ENCODE measurements at places on chromosomes 3 and 15.

GRCh38 chr15:91304210-91304609, 204.2 kb downstream of the SV2B start:
- no peak for DNase-seq

DNA sequence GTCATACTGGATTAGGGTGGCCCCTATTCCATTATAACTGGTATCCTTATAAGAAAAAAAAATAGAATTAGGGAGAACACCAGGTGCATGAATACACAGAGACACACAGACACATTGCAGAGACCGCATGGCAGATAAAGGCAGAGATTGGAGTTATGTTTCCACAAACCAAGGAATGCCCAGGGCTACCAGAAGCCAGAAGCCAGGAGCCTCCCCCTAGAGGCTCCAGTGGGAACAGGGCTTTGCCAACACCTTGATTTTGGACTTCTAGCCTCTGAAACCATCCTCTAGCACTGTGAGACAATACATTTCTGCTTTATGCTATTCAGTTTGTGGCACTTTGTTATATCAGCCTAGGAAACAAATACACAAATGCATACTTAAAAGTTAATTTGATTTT, 10.4 kb downstream of the GOLM2 start:
- DNase-seq = no peak

DNA sequence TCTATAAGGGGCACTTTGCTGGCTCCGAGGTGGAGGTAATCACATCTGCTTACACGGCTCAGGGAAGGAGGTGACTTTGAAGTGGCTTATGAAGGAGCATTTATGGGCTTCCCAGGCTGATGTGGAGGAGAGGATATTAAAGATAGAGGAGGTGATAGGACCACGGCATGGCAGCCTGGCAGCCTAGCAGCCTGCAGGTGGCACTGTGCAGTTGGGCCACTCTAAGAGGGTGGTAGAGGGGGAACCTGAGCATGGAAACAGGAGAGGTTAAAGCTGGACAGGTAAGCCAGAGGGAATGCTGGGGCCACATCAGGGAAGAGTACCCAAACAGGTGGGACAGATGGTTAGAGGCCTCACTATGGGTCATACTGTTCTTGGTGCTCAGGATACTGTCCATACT, 375.0 kb downstream of the WDR72 start:
- no peak for DNase-seq

DNA sequence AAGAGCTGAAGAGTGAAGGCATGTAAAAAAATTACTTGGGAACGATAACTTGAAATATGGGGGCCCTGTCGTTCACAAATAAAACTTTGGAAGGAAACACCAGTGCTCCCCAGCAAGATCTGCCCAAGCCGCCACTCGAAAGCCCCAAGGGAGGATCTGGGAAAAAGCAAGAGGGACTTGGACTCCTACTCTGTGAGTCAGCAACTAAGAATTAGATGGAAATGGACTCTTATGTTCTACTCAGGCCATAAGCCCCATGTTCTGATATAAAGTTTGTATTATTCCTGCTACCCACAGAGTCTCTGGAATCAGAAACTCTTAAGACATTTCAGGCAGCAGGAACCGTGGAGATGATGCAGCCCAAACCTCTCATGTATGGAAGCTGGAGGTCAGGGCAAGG, 75.7 kb downstream of the ITGB5 start:
- no peak for DNase-seq

- DNase-seq = peak; percentile 68
Measured at GRCh38 chr15:68553994-68554720, 24.6 kb upstream of the CORO2B start.

DNA sequence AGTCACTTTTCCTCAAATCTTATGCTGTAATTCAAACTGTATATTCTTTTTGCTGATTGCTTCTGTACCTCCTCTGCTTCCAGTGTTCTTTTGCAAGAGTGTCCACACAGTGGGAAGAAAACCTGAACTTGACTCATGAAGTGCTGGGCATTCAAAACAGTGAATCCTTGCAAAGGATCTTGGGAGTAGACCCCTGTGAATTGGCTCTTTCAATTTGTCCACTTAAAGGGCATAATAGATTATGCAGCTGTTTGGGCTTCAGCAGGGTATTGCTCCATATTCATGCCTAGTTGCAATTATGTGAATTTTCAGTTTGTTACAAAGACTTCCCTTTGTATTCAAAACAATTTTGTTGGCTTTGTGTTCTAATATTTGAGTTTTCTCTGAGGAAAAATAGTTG, 11.4 kb downstream of the ZFAND6 start:
- no peak for DNase-seq

DNA sequence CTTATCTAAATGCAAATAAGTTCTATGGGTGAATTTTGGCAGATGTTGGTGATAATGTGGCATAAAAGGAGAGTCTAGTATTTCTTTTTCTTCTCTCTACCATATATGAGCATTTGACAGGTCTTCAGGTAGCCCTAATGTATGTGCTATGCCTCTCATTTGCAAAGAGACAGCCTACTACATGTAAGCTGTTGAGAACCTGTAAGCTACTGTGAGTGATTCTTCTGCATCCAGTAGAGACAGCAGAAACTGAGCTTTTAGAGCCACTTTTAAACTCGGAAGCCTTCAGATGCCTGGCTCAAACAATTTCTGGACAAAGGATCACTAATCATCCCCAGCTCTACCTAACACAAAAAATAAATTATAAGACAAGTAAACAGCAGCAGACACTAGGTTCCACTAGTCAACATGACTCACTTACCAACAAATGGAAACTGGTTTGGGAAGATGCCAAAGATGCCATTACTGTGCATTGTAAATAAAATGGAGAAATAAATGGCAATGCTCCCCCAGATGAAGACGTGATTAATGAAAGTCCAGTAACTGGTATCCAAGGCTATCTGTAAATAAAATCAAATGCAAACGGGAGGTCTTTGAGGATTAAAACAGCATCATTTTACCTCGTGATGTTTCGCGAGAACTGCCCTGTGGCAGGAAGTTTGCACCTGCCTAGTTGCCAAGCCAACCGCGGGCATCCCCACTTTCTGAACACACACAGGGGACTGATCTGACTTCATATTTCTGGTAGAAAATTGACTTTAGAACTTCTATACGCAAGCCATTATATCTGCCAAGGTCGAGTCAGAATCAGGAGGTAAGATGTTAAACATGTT, 245.3 kb downstream of the DTWD1 start:
- no peak for DNase-seq

GRCh38 chr3:98972155-98972554, 70.7 kb upstream of the DCBLD2 start:
- no peak for DNase-seq

Data from activated CD4-positive, alpha-beta T cell treated with anti-CD3 and anti-CD28 coated beads, Interleukin-2, Interleukin-4, amounts not matched to agents 100 ng/mL and 50 ng/mL, durations not matched to agents 16 hours and 8 hours (primary cell).